ENCODE measurements at places on chromosomes 3 and 15. TPM values are rescaled to one million over a fixed set of nuclear protein-coding genes. Genes with fewer than 3 reads are reported as not detected.

GRCh38 chr3:193553586-193553985 lies 1.1 kb downstream of the ATP13A4 start:
- H3K36me3 ChIP-seq, result no peaks in the 10 kb centered on the region
- no peaks in the 10 kb centered on the region for H3K4me1 ChIP-seq
- DNase-seq, result no peak
- no peak overlapping the region for H3K27ac ChIP-seq
- H3K27me3 ChIP-seq, result no peaks in the 10 kb centered on the region
- H3K4me3 ChIP-seq, result no peak overlapping the region

DNA sequence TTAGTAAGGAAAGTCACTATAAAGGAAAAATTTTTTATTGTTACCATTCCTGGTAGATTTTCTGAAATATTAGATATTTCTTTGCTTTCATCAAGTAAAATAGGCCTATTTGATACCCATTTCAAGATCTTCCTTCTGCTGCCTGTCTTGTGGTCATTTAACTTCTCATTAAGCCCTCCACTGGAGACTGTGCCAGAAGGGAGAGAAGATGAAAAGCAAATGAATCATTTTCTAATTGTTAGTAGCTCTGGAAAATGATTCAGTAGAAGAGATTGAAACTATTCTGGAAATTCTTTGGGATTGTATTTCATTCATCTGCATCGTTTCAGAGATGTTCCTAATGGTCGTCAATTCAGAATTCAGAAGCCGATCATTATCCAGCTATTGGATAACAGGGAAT lies 3.2 kb downstream of the KCTD6 start:
- no peaks in the 10 kb centered on the region for H3K27me3 ChIP-seq
- peaks cover 28% of the 10 kb centered on the region for H3K4me1 ChIP-seq
- H3K36me3 ChIP-seq, result peaks cover 1% of the 10 kb centered on the region
- no peak overlapping the region for H3K27ac ChIP-seq
- DNase-seq, result no peak

DNA sequence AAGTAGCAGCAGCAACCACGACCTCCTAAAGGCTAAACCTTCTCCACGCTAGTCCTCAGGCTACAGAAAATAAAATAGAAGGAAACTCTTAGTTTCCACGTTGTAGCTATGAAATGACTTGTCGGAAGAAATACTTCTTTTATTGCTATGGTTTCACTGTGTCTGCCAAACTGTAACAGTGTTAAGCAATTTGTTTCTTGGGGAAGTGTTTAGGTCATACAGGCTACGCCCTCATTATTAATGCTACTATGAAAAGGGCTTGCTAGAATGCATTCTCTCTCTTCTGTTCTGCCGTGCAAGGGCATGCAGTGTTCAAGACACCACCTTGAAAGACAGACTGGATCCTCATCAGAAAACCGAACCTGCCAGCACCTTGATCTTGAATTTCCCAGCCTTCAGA lies 462.7 kb downstream of the PLOD2 start:
- no peaks in the 10 kb centered on the region for H3K36me3 ChIP-seq
- H3K27me3 ChIP-seq, result no peaks in the 10 kb centered on the region
- H3K27ac ChIP-seq, result no peak overlapping the region
- no peaks in the 10 kb centered on the region for H3K4me1 ChIP-seq
- no peak overlapping the region for H3K4me3 ChIP-seq
- DNase-seq, result no peak

- no peak for DNase-seq
- H3K27me3 ChIP-seq, result no peaks in the 10 kb centered on the region
- H3K4me3 ChIP-seq, result peak overlapping the region; percentile 100
- peaks cover 9% of the 10 kb centered on the region for H3K36me3 ChIP-seq
Observed at GRCh38 chr15:42549032-42549491, 424 bp downstream of the HAUS2 start.

- H3K36me3 ChIP-seq, result no peaks in the 10 kb centered on the region
- H3K27me3 ChIP-seq, result no peaks in the 10 kb centered on the region
- H3K4me3 ChIP-seq, result no peak overlapping the region
- H3K4me1 ChIP-seq, result no peaks in the 10 kb centered on the region
- H3K27ac ChIP-seq, result no peak overlapping the region
Observed at GRCh38 chr15:48833526-48834239, 22.8 kb upstream of the CEP152 start.

Gene CAND2
- total RNA-seq, result 1.00 TPM

Gene WWTR1
- total RNA-seq, result 0.92 TPM

- H3K4me1 ChIP-seq, result no peaks in the 10 kb centered on the region
- no peak overlapping the region for H3K27ac ChIP-seq
Observed at GRCh38 chr15:50633653-50634052, 52.9 kb downstream of the TRPM7 start.

GRCh38 chr15:51589881-51590568 lies 32.5 kb downstream of the DMXL2 start:
- DNase-seq, result no peak
- no peak overlapping the region for H3K4me3 ChIP-seq
- no peaks in the 10 kb centered on the region for H3K36me3 ChIP-seq

- H3K27ac ChIP-seq, result no peak overlapping the region
- H3K4me1 ChIP-seq, result peaks cover 16% of the 10 kb centered on the region
- DNase-seq, result no peak
- no peaks in the 10 kb centered on the region for H3K27me3 ChIP-seq
- H3K36me3 ChIP-seq, result no peaks in the 10 kb centered on the region
- no peak overlapping the region for H3K4me3 ChIP-seq
Observed at GRCh38 chr15:69439623-69440022, 13.0 kb upstream of the RPLP1 start.

Gene IGDCC3
- not detected for total RNA-seq

GRCh38 chr3:121126033-121126706 lies 218.2 kb downstream of the STXBP5L start:
- no peaks in the 10 kb centered on the region for H3K36me3 ChIP-seq
- no peak overlapping the region for H3K27ac ChIP-seq
- no peak for DNase-seq
- H3K4me3 ChIP-seq, result no peak overlapping the region

Gene TMEM212
- total RNA-seq, result not detected

GRCh38 chr3:127459891-127460290 lies 130.6 kb downstream of the TPRA1 start:
- no peaks in the 10 kb centered on the region for H3K36me3 ChIP-seq
- H3K27me3 ChIP-seq, result peaks cover 41% of the 10 kb centered on the region
- DNase-seq, result no peak
- H3K4me3 ChIP-seq, result no peak overlapping the region

Gene REC114
- not detected for total RNA-seq

Gene GOLGA6A
- 1.0 TPM for total RNA-seq

DNA sequence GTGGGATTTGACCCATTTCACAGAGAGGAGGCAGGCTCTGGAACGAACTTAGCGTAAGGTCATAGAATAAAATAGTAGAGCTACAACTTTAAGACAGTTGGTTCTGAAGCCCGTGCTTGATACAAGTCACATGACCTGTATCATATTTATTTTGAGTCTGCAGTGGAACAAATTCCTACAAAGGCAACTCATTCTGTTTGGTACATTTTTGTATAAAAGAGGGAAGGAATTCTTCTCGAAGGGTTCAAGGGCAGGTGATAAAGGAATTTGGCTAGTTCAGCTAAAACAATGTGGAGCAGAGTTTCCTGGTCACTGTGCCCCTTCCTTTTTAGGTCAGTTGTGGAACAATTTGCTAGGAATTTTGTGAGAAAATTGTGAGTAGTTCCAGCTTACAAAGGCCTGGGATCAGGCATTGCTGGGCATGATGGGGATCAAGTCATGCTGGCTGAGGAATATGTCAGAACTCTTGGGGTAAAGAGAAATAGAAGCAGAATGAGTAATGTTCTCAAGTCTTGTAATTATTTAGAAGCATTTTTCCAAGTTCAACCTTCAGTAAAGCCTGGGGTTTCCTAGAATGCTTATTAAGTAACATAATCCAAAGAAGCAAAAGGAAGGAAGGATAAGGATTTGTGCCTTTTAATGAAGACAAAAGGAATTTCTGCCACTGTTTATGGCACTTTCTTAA lies 19.1 kb downstream of the USP3 start:
- peaks cover 2% of the 10 kb centered on the region for H3K36me3 ChIP-seq
- H3K4me3 ChIP-seq, result no peak overlapping the region
- no peaks in the 10 kb centered on the region for H3K27me3 ChIP-seq
- H3K27ac ChIP-seq, result no peak overlapping the region
- H3K4me1 ChIP-seq, result peaks cover 53% of the 10 kb centered on the region

Gene CCR2
- 0.34 TPM for total RNA-seq

Gene DAZL
- total RNA-seq, result not detected

DNA sequence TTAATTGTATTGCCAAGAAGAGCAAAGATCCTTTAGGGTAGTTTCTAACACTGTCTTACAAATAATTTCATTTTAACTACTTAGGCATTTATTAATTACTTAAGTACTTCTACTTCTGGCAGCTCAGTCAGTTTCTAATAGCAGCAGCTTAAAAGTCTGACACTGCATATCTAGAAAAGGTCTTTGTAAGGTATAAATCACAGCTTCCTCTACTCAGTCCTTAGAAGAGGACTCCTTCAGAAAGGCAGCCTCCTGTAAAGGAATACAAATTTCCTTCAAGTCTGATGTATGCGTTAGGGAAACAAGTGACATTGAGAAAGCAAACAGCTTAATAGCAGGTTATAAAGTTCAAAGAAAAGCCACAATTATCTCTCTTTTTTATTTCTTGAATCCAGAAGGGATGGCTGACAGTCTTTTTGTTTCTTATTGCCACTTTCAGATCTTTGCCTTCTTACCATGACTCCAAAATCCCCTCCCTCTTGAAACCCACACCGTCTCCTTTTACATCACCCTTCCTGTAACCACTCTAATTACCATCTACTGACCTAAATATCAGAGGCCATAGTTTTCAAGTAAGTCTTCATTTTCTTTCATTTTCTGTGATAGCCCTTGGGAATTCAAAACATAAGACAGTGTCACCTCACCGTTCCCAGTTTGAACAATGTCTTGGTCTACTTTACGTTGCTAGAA lies 109.5 kb downstream of the CGGBP1 start:
- H3K4me1 ChIP-seq, result peaks cover 11% of the 10 kb centered on the region
- peak; percentile 41 for DNase-seq
- no peaks in the 10 kb centered on the region for H3K27me3 ChIP-seq
- no peak overlapping the region for H3K4me3 ChIP-seq
- no peaks in the 10 kb centered on the region for H3K36me3 ChIP-seq
- H3K27ac ChIP-seq, result no peak overlapping the region

GRCh38 chr3:114582929-114583328 lies 289.1 kb downstream of the TIGIT start:
- H3K27ac ChIP-seq, result no peak overlapping the region
- H3K4me1 ChIP-seq, result no peaks in the 10 kb centered on the region
- no peaks in the 10 kb centered on the region for H3K27me3 ChIP-seq
- DNase-seq, result peak; percentile 13

Measured in B cell (primary cell).